Cortex of kidney (tissue), 1 donor: ENCODE measurements at places on chromosomes 12 and 14.

GRCh38 chr12:3250034-3250433, 172.9 kb downstream of the TSPAN9 start:
- DNase-seq = no peak

DNA sequence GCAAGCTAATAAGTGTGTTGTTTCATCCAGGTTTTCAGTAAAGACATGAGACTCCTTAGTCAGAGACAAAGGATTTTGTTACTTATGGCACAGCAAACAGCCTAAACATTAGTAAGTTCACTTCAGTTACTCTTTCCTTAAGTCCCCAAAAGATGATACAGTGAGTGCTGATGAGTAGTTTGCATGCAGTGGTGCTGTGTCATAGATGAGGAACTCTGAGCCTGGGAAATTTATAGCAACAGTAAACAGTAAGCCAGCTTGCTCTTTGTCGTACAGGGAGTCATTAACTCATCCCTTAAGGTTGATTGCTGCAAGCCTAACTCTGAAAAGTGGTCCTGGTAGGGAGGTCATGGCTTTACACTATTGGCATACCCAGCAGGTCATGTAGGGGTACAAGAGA, 208.6 kb upstream of the OR4E1 start:
- DNase-seq = no peak

GRCh38 chr12:6314776-6315175, 4.3 kb downstream of the PLEKHG6 start:
- DNase-seq = no peak

GRCh38 chr12:103645202-103645601, 58.1 kb downstream of the STAB2 start:
- no peak for DNase-seq

GRCh38 chr12:19036673-19037357, 92.7 kb upstream of the PLEKHA5 start:
- no peak for DNase-seq

DNA sequence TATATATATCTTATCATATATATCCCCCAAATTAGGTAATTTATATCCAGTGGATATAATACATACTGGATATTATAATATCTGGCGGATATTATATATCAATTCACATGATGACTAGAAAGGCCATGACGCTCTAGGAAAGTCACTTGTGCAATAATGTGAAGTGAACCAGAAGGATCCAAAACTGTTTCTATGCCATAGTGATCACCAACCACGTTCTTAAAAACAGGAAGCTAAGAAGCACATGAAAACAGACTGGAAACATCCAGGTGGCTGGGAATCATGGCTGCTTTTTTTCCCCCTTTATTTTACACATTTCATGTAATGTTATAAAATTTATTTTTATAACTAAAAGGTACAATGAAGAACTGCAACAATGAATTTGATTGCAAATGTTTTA, 1.4 kb downstream of the GUCY2C start:
- no peak for DNase-seq

DNA sequence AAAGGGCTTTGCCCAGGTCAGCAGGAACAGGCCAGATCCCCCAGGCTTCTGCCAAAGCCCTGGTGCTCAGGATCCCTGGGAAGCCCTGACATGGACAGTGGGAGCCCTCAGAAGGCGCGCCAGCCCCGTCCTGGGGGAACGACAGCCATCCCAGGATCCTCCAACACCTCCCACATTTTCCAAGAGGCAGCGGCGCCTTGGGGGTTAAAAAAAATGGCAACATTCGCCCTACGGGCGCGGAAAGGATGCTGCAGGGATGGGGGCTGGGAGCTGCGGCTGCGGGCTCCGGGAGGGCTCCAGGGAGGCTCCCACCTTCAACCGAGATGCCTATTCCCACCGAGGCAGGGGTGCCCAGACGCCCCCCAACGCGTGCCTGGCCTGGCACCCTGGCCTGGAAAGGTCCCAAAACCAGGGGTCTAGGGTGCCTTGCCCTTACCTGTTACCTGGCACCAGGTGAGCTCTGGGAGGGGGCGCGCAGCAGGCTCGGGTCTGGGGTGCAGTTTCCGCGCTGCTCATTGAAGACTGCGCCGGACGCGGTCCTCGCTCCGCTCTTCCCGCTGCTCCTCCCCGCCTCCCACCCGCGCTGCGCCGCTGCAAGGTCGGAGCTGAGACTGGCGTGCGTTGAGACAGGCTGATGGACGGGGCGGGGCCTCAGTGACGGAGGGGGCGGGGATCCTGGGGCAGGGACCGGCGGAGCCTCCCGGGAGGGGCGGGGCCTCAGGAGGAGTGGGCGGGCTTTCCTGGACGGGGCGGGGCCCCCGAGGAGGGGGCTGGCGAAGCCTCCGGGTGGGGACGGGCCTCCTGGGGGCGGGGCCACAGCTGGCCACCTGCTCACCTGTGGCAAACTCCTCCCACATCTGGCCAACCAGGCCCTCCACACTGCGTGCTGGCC, at the start of gene ABCB9:
ABCB9 (minus strand) TSS at position 613 of the 892 bp plus-strand sequence. CDS start 6,228 bp downstream, outside the sequence.
- no peak for DNase-seq

DNA sequence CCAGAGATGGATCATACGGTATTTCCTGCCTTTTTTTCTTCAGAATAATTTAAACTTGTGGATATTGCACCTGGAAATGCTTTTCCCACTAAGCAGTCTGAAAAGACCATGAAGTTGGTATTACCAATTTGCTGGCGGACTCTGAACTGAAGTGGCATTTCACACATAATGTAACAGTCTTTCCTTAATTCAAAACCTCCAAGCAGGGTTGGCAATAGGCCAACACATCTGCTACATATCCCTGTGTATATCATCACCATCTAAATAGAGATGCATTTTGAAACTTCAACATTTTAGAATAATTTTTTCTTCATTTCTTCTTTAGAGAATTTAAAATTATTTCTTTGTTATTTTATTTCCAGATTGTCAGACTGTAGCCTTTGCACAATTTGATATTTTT, 100.5 kb downstream of the TSPAN8 start:
- DNase-seq = no peak

GRCh38 chr14:34614638-34615037, 15.3 kb downstream of the SNX6 start:
- no peak for DNase-seq

DNA sequence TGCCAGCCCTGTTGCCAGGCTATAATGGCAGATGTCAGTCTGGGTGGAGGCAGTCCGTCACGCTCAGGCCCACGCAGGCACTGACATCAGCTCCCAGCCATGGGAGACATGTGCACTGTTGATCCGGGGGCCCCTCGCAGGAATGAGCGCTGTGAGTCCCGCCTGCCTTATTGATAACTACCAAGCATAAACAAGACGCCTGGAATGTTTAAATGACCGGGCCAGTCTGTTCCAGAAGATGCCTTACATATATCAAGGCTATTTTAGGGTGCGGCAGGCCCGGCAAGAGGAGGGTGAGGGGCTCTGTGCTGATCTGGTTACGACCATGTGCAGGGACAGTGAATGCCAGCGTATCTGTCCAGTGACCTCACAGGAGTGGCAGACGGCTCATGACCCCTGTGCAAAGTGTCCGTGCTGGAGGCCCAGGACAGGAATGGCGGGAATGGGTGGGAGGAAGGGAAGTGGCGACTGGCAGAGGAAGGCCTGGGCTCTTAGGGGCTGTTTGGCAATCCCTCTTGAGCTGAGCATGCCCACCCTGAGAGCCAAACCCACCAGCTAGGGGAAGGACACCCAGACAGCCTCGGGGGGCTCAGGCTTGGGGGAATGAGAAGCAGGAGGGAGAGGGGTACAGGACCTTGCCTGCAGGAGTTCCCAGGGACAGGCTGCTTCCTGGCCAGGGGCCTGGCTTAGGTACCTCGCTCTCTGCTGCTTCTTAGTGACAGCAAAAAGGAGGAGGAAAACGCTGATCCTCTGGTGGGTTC, 49.3 kb downstream of the DLK1 start:
- DNase-seq = no peak

GRCh38 chr12:119788786-119789185, 88.3 kb downstream of the CIT start:
- DNase-seq = no peak

GRCh38 chr12:79071498-79071897, 206.9 kb downstream of the SYT1 start:
- no peak for DNase-seq
